ENCODE measurements at places on chromosomes 5 and 9.

DNA sequence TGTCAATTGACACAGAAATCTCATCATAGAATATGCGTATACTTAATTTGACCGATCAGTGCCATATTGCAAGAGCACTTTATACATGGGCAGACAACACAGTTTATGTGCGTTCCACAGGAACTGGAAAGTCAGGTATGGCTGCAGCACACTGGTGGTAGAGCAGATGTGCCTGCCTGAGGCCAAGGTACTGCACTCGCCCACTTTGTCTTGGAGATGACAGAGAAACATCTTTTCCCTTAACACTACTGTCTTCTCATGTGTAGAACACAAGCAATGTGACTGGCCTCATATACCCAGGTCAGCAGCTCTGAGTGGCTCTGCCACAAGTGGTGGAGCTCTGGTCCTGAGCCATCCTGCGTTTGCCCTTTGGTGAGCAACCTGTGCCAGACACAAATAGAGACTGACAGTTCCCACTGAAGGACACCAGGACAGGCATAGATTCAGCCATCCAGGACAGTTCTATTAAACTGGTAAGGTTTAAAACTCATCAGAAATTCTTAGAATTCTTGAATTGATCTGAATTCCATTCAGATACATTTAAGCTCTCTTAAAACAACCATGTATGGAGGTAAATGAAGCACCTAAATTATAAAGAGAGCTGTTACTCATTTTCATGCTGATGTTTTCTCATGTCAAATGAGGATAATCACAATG lies 21.0 kb upstream of the PPP2CA start:
- no peak for DNase-seq

DNA sequence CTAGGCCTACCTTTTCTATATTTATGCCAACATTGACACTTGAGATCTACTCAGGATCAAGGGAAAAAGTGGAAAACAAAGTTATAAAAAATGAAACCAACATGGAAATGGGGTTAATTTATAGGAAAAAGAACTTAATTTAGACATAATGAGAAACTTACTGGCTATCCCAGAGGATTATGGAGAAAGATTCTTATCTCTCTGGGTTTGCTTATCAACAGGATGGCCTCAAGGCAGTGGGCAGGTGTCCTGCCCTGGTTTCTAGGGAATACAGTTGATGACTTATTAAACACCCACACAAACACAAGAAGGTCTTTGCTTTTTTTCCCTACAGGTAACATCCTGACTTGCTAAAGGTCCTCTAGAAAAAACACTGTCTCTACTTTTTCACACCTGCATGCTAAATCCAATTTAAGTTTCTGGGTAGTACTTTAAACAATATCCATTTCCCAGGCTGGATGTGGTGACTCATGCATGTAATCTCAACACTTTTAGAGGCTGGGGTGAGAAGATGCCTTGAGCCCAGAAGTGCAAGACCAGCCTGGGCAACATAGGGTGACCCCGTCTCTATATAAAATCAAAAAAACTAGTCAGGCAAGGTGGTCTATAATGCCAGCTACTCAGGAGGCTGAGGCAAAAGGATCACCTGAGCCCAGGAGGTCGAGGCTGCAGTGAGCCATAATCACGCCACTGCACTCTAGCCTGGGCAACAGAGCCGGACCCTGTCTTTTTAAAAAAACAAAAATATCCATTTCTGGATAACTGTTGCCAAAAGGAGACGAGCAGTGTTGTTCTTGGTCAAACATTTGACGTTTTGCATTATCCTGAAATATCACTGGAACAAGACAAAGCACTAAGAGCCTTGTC lies 6.6 kb upstream of the ZNF608 start:
- no peak for DNase-seq

DNA sequence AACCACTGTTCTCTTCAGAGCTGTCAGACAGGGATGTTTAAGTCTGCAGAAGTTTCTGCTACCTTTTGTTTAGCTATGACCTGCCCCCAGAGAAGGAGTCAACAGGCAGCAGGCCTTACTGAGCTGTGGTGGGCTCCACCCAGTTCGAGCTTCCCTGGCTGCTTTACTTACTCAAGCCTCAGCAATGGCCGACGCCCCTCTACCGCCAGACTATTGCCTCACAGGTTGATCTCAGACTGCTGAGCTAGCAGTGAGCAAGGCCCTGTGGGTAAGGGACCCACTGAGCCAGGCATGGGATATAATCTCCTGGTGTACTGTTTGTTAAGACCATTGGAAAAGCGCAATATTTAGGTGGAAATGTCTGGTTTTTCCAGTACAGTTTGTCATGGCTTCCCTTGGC lies 229.6 kb downstream of the TMEM167A start:
- no peak for DNase-seq

- DNase-seq = no peak
Observed at GRCh38 chr5:143738417-143739401, 73.3 kb upstream of the HMHB1 start.

GRCh38 chr9:77616191-77616590 lies 31.9 kb downstream of the GNA14 start:
- DNase-seq = no peak

DNA sequence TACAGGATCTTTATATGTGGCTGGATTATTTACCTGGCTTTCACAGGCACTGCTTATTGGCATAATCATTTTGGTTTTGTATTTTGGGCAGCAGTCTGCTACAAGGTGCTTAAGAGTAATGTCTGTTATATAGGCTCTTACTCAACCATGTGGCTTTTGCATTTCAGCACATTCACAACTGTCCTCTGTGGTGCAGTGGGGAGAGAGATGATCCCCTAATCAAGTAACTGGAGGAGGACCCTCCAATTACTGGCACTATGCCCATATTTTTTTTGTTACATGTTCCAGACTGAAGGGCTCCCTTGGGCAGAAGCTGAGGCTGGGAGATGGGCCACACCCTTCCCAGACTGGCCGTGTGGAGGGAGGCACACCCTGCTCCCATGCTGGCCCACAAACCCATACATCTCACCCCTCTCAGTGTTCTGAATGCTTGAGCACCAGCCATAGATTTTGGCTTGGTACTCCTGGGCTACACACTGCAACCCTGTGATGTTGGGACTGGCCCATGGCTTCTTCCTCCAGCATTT lies 173.5 kb downstream of the FAM174A start:
- DNase-seq = no peak

DNA sequence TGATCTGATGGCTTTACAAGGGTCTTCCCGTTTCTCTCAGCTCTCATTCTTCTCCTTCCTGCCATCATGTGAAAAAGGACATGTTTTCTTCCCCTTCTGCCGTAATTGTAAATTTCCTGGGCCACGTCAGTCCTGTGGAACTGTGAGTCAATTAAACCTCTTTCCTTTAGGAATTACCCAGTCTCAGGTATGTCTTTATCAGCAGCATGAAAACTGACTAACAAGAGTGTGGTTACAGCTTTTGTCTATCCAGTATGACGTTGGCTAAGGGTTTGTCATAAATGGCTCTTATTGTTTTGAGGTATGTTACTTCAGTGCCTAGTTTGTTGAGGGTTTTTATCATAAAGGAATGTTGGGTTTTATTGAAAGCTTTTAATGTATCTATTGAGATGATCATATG lies 501.6 kb downstream of the CAAP1 start:
- no peak for DNase-seq

All from NCI-H460 (cell line).